ENCODE measurements at places on chromosomes 4 and X.

DNA sequence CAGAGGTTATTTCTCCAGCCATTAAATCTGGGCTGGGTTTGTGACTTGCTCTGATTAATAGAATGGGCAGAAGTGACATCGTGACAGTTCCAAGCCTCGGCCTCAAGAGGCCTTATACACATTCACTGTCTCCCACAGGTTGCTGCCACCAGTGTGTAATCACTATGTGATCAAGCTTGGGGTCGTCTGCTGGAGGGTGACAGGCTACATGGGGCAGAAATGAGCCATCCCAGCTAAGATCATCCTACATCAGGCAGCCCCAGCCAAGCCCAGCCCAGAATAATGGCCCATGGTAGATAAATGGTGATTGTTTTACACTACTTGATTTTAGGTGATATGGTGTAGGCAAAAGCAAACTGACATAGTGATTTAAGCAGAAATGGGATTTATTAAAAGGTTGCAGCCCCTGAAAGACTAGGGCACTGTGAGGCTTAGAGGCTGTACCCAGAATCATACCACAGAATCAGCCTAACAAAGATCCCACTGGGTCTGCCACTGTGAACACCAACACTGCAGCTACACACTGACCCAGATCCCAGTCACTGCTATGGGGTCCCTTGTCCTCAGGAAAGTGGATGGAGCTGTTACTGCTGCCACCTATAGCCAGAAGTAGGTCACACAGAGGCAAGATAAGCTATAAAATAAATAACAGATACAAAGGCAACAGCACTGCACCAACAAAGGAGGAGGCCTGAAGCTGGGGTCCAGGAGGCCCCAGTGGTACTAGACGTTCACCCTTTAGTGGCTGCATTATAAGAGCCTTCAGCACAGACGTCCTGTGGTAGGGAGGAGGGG is 159.6 kb upstream of the RBPJ start:
- no peak for DNase-seq

- DNase-seq, result no peak
Observed at GRCh38 chrX:133538148-133538547, 122.9 kb upstream of the GPC4 start.

GRCh38 chr4:20075248-20075871 is 176.3 kb upstream of the SLIT2 start:
- no peak for DNase-seq

- no peak for DNase-seq
Observed at GRCh38 chr4:125331116-125331515, 16.4 kb downstream of the FAT4 start.

DNA sequence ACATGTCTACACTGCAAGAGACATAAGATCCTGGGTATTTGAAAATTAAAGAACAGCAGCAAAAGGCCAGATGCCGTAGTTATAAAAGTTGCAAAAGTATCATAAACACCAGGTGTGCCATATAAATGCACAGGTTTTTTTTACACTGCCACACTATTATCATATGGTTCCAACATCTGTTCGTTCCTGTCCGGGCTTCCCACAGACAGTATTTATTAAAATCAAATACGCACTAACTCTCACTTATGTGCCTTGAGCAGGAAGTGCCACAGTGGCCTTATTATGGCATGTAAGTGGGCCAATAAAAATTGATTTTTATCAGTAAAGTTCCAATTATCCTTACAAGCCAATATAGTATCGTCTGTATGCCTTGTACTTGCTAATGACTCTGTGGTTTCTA is 873.2 kb downstream of the RPA4 start:
- no peak for DNase-seq

GRCh38 chr4:104502471-104502870 is 7.8 kb upstream of the CXXC4 start:
- no peak for DNase-seq

GRCh38 chrX:48466696-48467095 is 3.4 kb downstream of the SLC38A5 start:
- no peak for DNase-seq

All from activated CD8-positive, alpha-beta memory T cell treated with anti-CD3 and anti-CD28 coated beads for 1 hour (primary cell).